NCI-H526 treated with DMSO at 0.1 percent for 48 hours (cell line): ENCODE measurements at places on chromosomes 1 and 21.

DNA sequence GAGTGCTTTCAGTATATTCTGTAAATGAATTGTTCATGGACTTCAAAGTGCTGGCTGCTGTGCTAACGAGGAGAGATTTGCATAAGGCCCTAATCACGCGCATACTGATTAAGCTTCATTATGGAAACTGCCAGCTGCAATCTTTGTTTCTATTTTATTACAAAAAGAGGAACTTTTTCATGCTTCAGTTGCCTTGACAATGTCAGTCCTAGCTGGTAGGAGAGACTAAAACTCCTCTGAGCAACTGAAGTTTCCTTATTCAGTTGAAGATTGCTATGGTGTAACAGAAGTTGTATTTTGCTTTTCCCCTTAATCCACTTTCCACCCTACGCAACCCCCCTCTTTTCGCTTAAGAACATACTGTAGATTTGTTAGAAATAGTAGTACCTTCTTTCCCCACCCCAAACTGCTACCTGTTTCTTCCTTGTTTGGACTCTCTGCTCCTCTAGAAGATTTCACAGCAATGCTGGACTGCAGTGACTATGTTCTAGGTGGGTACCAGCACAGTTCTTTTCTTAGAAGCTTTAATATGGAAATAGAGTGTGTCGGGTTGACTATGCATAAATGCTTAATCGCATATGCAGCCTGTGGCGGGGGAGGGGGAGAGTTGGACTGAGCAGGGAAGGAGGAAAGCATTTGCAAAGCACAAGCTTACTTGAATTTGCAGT is 108.3 kb downstream of the POU2F1 start:
- peak; percentile 97 for DNase-seq

GRCh38 chr1:153746174-153746573 is 18.3 kb downstream of the INTS3 start:
- DNase-seq = no peak

- no peak for DNase-seq
Observed at GRCh38 chr1:235919833-235920441, 53.2 kb upstream of the LYST start.

- peak; percentile 92 for DNase-seq
Observed at GRCh38 chr1:45205910-45206721, at the start of gene ZSWIM5. Gene ZSWIM5 (minus strand): TSS chr1:45206605. CDS start chr1:45206350, 255 bp downstream.

DNA sequence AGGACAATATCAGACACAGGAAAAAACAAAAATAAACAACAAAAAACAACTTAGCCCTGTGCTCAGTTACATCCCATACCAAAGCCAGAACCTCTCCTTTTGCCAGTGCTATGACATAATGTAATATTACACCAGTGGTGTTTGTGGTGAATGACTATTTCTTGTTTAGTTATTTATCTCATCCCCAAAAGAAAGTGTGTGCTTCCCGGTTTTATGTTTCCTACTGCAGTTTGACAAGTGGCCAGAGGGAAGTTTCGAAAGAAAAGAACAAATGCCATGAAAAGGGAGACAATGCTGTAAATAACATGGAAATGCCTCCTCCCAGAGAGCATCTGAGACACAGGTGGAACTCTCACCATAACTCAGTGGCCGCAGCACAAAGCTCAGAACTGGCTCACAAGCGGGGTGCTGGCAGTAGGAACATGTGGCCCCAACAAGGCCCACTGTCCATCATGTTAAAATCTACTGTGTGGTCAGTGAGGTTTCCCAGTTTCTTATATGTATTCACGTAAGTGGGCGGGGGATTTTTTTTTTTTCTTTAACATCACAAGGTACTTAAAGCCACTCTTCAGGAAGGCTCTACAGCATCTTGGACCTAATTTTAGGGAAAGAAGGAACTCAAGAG is 158.2 kb downstream of the BARHL2 start:
- DNase-seq = no peak

- no peak for DNase-seq
Observed at GRCh38 chr1:92188436-92189255, 29.1 kb upstream of the C1orf146 start.

DNA sequence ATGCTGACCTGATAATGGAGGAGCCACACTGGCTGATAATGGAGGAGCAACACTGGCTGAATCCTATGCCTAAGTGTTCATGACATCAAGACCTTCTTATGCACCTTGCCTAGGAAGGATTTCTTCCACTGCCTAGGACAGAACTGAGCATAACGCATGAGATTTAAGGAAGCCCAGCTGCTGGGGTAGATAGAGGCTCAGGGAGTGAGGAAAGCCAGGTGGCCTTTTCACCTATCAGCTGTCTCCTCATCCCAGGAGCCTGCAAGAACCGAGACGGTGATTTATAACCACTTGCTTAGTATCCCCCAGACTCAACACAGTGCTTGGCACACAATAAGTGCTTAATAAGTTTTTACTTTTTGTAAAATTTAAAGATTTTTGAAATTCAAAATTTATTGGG is 7.4 kb upstream of the CTBS start:
- no peak for DNase-seq

DNA sequence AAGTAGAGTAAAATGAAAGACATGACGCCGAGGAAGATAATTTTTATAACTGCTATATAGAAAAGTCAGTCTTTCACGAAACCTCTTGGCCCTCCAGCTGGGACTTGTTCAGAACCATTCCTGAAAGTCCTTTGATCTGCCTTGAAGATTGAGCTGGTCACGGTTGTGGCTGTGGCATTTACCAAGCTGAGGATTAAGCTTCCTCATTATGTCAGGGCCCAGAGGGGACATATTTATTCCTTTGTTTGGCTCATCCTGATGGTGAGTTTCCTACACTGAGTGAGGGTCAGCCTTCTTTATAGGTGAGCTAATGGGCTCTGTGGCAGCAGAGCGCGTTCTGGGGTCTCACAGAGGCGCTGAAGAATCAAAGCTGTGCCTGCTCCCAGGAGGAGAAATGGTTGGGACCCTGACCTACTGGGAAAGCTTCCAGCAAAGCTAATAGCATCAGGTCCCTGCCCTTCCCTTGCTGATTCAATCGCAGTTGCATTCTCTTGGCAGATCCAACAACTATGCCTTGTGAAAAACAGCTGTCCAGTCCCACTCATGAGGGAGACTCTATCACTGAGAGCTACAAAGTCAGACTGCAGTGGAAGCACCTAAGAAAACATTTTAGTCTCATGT is 43.2 kb upstream of the PBX1 start:
- no peak for DNase-seq

GRCh38 chr1:20233866-20234265 is 47.5 kb upstream of the PLA2G2C start:
- no peak for DNase-seq

GRCh38 chr1:200228486-200228885 is 181.3 kb downstream of the ZNF281 start:
- no peak for DNase-seq

DNA sequence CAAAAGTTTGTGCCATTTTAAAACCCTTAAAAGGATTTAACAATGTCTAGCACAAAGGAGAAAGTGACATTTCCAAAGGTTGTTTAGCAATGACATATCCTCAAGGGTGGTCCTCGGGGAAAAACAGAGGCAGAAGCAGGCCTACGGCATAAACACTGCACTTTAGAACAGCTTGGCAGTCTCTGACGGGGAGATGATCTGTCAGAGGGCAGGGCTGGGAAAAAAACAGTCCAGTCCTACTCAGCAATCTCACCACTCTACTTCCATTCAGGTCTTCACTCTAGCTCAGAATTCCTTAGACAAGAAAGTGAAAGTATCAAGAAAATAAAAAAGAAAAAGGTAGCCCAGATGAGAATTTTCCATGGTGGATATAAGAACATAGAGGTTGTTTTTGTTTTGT is 4.1 kb downstream of the CRYZ start:
- no peak for DNase-seq

DNA sequence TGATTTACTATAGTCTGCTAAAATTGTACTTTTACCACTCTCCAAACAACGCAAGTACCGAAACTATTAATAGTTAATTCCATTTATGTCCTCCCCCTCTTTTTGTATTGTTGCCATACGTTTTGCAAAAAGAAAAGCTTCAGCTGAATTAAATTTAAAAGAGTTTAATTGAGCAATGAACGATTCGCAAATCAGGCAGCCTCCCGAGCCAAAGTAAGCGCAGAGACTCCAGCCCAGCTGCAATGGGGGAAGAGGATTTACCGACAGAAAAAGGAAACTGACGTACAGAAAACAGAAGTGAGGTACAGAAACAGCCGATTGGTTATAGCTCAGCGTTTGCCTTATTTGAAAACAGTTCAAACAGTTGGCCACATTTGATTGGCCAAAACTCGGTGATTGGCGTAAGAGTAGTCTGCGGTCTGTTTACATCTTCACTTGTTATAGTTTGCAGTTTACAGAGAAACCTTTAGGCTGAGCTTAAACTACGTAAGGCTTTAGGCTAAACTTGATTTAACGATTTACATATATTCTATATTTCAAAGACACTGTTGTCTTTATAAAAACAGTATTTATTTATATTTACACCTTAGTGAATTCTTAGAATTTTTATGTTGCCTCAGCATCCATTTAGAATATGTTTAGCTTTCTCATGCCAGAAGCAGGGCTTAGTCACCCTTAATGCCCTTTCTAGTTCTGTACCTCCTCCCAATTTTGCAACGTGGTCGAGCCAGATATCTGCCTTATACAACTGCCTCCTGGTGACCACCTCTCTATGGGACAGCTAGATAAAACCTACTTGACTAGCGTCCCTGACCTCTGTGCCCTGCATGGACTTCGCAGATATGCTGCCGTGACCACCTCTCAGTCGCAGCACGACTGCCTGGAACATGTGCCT is 23.8 kb downstream of the CR1 start:
- DNase-seq = no peak

GRCh38 chr1:24609949-24610517 is 33.1 kb upstream of the SRRM1 start:
- DNase-seq = no peak

GRCh38 chr1:110245876-110246620 is 35.9 kb downstream of the KCNC4 start:
- no peak for DNase-seq

DNA sequence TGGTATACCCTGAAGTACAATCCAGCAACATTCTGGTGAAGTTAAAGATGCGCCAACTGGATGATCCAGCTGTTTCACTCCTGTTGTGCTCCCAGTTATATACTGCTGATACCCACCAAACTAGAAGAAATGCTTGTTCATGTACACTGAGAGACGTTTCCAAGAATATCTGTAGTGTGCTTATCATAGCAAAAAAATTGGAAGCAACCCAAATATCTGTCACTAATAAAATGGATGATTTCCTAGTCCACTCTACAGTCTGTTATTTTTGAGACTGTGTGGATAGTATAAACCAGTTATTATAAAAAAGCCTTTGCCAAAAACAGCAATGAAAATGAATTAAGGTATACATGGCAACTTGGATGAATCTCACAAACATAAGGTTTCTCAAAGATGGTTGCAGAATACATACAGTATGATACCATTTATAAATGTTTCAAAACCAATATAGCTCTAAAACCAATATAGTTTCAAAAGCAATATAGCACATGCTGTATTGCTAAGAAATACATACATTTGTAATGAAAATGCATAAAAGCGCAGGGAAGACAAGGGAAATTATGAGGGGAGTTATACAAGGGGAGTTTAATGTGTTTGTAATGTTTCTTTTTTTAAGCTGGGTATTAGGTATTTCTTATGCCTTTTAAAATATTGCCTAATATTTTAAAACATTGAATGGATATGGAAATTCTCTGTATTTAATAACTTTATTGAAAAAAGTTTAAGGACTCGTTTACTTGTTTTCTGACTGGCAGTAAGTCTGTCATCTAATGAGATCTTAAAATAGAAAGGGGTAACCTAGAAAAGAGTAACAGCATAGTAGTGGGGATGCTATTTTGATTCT is 36.5 kb downstream of the GPSM2 start:
- DNase-seq = no peak

- DNase-seq = no peak
Observed at GRCh38 chr1:192038567-192038966, 119.7 kb upstream of the RGS18 start.

DNA sequence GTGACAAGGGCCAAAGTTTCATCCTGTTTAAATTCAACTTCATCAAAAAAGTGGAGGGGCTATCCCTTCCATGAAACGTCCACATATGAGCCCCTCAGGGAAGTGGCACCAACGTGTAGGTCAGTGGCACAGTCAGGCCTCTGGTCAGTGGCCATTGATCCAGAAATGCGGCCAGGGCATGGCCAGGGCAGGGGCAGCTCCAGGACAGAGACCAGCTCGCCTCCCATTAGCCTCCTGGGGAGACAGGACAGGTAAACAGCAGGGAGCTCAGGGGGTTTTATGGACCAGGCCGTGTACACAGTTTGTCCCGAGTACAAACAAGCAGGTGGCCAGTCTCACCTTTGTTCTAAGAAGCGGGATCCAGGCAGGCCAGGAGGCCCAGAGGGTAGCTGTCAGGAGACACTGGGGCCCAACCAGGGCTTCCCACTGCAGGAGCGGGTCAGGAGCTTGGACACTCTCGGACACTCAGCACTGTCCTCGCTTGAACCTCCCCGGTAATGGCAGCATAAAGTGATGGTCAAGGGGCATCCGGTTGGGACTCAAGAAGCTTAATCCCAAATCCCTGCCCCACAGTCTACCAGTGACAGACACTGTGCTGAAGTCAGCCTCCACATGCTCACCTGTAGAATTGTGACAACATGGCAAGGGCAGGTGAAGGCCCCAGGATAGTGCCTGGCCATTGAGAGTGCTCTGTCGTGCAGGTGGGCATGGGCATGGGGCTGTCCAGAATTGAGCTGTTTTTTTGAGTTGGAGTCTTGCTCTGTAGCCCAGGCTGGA is 144.1 kb upstream of the ERRFI1 start:
- no peak for DNase-seq

- DNase-seq = no peak
Observed at GRCh38 chr1:162916407-162916806, 55.4 kb upstream of the CCDC190 start.

DNA sequence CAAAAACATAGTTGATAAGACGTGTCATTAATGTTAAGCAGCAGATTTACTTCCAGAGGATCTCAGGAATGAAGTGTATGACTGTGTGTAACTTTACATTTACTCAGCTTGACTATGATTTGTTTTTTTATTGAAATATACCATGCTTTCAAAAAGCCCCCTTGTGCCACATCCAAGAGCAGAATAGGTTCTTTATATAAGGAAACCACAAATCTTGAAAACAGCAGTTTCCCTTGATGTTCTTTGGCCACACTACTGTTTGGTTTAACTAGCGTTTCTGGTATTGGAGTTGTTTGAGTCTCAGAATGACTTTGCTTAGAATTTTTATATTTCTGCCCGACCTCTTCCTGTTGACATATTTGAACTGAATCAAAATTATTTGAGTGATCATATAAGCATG is 25.0 kb downstream of the LRRC8C start:
- DNase-seq = no peak

- no peak for DNase-seq
Observed at GRCh38 chr1:167562702-167563101, 9.1 kb upstream of the CREG1 start.

GRCh38 chr1:77991638-77992037 is 12.8 kb upstream of the FUBP1 start:
- no peak for DNase-seq

DNA sequence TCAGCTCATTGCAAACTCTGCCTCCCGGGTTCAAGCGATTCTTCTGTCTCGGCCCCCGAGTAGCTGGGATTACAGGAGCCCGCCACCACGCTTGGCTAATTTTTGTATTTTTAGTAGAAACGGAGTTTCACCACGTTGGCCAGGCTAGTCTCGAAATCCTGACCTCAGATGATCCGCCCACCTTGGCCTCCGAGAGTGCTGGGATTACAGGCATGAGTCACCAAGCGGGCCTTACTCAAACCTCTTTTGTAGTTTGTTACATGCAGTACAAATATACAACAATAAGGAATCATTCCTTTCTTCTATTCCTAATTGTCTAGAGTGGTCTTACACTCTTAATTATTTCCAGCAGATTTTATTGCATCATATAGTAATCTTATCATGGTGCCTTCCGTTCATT is 16.6 kb downstream of the SPATA17 start:
- no peak for DNase-seq
